Cardiac atrium fibroblast (primary cell): ENCODE measurements at places on chromosomes 11 and 22. TPM values are rescaled to one million over a fixed set of nuclear protein-coding genes. Genes with fewer than 3 reads are reported as not detected.

The MPZL2 gene
- 0.18 and 0.65 TPM in 2 replicates for total RNA-seq

The NARS2 gene
- 13.4 and 17.1 TPM in 2 replicates for total RNA-seq

The SLC29A2 gene
- total RNA-seq = not detected in 2 replicates

The OR5A1 gene
- total RNA-seq = not detected in 2 replicates

The RFPL1 gene
- total RNA-seq = not detected in 2 replicates

The UPK3A gene
- not detected in 2 replicates for total RNA-seq

The KRTAP5-2 gene
- not detected in 2 replicates for total RNA-seq

The CALCA gene
- total RNA-seq = not detected in 2 replicates

The AGBL2 gene
- 1.6 TPM in 1 of 2 replicates, not detected in the other for total RNA-seq

The KCNK4 gene
- total RNA-seq = not detected in 2 replicates

The AMBRA1 gene
- 17.3 and 19.1 TPM in 2 replicates for total RNA-seq
